ENCODE measurements at places on chromosomes 2 and 18.

GRCh38 chr2:44205169-44205568 is 36.5 kb downstream of the PPM1B start:
- no peak for DNase-seq

GRCh38 chr2:207044379-207045362 is 105.4 kb downstream of the CPO start:
- no peak for DNase-seq

DNA sequence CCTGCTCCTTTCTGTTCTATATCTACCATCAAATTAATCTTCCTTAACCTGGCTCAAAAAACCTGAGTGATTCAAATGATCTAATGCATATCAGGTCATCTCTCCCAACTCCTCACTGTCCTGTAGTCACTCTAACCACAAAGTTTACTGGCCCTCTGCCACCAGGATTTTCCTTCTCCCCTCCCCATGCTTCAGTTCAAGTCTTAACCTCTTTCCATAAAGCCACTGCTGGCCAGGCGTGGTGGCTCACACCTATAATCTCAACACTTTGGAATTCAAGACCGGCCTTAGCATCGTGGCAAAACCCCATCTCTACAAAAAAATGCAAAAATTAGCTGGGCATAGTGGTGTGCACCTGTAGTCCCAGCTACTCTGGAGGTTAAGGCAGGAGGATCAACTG is 7.5 kb upstream of the SP3 start:
- DNase-seq, result no peak

DNA sequence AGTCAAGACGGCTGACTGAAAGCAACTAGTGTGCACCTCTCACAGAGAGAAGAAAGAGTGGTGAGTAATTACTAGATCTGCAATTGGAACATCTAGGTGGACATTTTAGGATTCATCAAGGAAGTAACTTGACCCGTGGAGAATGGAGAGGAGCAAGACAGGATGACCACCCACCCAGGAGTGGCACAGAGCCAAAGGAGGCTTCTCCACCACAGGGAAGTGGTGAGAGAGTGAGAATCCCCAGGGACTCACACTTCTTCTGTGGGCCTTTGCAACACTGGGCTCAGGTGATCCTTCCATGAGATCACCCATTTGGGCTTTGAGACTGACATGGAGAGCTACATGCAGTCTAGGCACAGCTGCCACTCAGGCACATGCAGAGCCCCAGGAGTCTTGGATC is 132.8 kb upstream of the GALNT5 start:
- no peak for DNase-seq

GRCh38 chr2:54107903-54108615 is 7.4 kb upstream of the ACYP2 start:
- DNase-seq, result no peak

DNA sequence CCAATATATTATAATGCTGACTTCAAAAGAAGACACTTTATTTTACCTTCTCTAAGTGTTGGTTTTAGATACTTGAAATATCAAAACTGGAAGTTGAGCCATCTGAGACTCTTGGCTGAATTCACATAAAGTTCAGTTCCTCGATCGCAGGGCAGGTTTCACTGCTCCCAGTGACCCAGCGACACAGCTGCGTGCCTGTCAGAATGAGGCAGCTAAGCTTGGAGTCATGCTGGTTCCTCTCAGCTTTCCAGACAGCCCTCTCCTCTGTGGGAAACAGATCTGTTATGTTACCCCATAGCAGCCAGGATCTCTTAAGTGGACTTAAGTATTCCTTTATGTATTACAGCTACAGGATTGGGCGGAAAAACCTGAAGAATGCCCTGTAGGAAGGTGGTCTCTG is 142.8 kb upstream of the ALPP start:
- DNase-seq, result no peak

All from CD4-positive, alpha-beta T cell treated with Interleukin-6 at 100 ng/mL for 8 hours (primary cell).